ENCODE measurements at places on chromosomes 3 and 15.

DNA sequence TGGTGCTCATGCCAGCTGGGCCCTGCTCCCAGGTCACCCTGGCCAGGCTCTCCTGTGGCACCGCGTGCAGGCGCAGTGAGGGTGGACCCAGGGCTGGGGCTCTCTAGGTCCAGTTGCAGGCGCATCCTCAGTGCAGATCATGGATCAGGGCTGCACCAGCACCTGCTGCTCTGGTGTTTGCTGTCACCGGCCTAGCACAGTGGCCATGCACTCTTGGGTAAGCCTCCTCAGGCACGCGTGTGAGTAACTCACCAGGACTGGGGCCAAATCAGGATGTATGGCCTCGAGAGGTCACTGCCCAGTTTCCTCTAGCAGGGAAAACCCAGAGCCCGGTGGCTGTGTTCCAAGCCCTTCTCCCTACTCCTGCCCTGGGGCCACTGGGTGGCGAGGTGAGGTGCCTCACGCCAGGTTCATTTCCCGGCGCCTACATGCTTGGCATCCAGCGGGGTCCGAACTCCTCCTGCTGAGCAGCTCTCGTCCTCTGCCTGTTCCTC lies 45.5 kb upstream of the SLC41A3 start:
- no peak for DNase-seq

- DNase-seq = no peak
Measured at GRCh38 chr3:101642441-101642840, 34.5 kb downstream of the ZBTB11 start.

- DNase-seq = no peak
Measured at GRCh38 chr15:85897895-85898717, 103.4 kb upstream of the KLHL25 start.

DNA sequence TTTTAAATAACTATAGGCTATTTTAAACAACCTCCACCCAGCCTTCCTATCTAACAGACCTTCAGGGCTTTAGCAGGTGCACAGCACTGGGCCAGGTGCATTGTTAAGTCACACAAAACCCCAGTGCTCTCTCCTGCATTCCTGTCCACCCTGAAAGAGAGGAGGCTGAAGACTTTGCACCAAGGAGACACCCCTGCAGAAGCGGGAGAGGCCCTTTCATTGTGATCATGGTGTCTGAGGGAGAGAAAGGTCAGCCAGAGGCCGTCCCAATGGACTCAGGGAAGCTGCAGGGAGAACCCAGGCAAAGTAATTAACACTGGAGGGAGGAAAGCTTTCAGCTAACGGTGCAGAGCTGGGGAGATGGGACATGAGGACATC lies 5.2 kb downstream of the LRIG1 start:
- no peak for DNase-seq

All from activated T-cell treated with anti-CD3 and anti-CD28 coated beads for 48 hours (primary cell).